Ascending aorta (tissue), 2 donors: ENCODE measurements at places on chromosomes 1 and 21.

- no peak for DNase-seq
These were observed 54.5 kb upstream of the RAP1A start for GRCh38 chr1:111565079-111565478.

- no peak for DNase-seq
These were observed 71.5 kb downstream of the MIS18A start for GRCh38 chr21:32207406-32207716.

GRCh38 chr1:24343412-24344089 lies 24.4 kb downstream of the GRHL3 start:
- DNase-seq: no peak

- no peak for DNase-seq
These were observed 13.6 kb upstream of the MAB21L3 start for GRCh38 chr1:116097626-116098025.

GRCh38 chr1:218513328-218513727 lies 168.2 kb downstream of the TGFB2 start:
- DNase-seq: no peak

GRCh38 chr1:223556414-223557129 lies 108.9 kb downstream of the CAPN8 start:
- DNase-seq: no peak

DNA sequence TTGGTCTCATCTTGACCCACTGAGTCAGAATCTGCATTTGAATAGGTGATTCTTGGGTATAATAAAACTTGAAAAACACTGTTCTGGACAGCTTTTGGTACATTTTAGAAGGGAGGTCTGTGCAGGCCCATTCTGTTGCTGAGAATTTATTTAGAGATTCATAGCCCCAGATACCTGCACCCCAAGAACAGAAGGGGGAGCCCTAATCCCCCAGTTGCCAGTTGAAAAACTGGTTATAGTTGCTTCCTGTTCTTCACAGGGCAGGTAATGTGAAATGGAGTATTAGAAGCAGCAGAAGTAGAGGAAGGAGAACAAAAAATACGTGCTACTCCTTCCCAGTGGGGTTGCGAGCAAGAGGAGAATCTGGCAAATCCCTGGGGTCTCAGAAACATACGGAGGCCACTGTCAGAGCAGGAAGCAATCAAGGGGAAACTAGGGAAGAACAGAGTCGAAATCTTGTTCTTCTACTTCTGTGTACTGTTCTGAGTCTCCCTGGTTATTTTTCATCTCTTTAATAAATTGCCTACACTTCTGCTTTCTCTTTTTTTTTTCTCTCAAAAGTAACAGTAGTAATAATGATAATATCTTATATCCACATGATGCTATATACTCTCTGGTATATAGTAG lies 4.6 kb upstream of the CLCA2 start:
- no peak for DNase-seq

DNA sequence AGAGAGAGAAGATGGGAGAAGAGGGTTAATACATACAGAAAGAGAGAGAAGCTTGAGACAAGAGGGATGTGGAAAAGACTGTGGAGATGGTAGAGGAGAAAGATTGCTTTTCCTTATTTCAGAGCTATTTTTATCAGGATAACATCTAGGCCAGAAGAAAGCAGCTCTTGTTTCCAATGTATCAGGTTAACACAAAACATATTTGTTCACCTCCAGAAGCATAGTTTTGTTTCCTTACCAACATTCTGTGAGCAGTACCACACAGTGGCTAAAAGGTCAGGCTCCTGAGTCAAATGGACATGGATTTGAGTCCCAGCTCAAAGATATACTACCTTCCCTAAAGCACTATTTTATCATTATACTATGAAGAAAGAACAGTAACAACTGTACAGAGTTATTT lies 185.5 kb downstream of the DUSP10 start:
- DNase-seq: no peak

DNA sequence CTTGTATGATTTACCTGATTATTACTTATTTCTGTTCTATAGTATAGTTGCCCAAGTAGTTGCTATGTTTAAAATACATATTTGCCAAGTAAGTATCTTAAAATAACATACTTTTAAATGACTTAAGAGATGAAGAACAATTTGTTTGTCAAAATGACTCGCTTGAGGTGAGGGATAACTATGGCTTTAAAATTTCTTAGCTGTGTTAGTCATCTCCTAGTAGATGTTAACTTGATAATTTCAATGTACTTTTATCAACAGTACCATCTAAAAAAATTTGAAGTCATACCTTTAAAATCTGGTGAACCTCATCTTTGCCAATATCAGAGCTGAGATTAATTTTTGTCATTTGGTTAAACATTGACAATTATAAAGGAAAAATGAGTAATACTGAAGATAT lies 37.7 kb downstream of the ODR4 start:
- DNase-seq: no peak

- no peak for DNase-seq
These were observed 59.2 kb upstream of the IVNS1ABP start for GRCh38 chr1:185376288-185376687.

GRCh38 chr1:185377831-185378230 lies 60.8 kb upstream of the IVNS1ABP start:
- no peak for DNase-seq

GRCh38 chr1:209651138-209651587 lies 1.1 kb downstream of the LAMB3 start:
- peak; percentile 83 for DNase-seq

DNA sequence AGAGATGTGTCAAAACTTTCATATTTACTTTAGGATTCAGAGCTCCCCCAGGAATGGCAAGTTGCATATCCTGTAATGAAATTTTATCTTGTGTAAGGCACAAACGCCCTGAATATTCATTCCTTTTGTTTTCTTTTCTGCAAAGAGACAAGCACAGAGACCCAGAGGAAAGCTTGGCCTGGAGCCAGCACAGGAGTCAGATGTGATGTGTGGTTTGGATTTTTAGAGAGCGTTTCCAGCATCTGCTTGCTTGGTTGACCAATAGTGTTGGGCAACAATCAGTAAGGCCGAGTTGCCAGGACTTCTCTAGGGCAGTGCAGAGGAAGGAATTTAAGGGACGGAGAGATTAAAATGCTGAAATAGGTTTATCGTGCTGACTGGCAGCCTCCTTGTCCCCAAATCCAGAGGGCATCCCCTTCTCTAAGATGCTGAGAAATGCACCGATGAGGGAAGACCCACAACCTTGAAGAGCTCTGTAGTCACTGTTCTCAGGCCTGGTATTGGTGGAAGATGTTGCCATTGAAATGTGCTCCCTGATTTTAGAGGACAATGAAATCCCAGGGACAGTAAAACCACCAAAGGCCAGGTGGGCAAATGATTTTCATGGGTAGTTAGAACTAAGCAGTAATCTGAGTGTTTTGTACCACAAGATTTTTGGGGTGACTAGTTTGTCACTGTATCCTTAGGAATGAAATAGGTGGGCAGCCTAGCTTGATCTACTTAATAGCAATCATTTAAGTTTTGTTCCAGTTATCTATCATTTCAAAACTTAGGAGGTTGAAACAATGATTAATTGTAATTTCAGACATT lies 37.9 kb upstream of the RHOU start:
- peak; percentile 12 for DNase-seq

DNA sequence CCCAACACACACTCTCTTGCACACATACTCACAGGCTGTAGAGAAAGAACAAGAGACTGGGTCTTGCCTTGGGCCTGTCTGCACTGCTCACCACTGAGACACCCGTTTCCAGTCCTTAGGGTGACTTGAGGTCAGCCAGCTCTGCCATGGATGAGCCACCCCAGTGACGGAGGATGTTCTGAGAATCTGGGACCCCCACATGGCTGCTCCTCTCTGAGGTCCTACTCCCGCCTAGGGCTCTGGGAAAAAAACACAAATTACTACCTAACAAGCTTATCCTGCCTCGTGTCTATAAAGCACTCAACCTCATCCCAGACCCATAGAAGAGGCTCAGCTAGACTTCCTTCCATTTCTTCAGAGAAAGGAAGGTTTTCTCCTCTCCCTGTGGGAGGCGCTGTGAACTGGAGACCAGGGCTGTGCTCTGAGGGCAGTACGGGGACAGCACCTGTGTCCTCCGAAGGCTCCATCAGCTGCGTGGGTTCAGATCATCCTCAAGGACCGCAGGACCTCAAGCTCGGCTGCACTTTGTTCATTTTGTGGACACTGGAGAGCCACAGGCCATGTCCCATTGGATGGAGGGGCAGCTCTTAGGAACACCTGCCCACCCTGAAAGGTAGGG lies 4.3 kb upstream of the CLEC20A start:
- DNase-seq: no peak

DNA sequence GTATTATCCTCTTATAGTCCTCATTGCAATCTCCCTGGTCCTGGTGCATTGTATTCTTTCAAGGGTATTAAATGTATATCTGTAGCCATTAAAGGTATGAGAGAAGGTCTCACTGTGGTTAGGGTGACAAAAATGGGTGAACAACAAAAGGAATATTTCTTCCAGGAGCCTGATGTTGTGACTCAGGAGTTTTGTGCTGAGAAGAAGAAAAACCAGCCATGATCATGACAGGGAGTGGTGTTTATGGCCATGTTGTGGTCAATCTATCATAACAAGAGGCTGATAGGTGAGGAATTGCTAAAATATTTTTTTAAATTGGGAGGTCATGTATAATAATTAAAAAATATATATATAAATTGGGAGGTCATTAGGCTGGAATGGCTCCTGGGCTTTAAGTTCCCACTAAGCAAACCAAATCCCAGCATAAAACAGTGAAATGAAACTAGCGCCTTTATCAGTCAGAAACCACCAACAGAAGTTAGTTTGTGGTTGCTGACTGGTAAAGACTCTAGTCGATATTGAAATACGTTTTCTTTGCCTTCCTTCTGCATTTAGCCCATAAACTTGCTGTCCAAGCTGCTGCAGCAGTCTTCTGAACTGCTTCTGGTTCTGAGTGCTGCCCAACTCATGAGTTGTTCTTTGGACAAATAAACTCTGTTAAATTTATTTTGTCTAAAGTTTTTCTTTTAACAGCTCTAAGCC lies 60.3 kb downstream of the TBX19 start:
- DNase-seq: no peak

- no peak for DNase-seq
These were observed 7.6 kb downstream of the LMNA start for GRCh38 chr1:156122086-156122485.

- no peak for DNase-seq
These were observed 36.2 kb downstream of the ACOT7 start for GRCh38 chr1:6357243-6357936.

DNA sequence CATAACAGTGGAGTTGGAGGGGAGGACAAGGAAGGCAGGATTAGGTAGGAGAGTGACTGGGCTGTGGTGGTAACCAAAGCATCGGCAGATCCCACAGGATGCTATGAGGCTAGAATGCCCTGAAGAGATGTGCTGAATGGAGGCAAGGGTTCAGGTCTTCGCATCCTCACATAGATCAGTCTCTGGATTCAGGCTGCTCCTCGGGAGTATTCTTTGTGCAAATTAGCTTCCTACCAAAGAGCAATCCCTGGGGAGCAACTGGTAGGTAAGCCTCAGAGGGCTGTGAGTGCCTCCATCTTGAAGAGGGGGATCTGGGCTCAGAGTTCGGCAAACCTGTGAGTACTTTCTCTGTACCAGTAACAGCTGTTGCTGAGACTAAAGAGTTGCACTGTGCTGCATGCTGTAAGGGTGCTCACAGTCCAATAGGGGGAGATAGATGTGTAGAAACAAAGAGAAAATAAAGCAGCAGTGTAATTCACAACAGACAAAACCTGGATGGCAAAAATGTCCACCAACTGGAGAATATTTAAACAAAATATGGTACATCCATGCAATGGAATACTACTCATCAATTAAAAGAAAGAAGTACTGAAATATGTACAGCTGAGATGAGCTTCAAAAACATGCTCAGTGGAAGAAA lies 322.4 kb upstream of the DEPDC1 start:
- DNase-seq: no peak

DNA sequence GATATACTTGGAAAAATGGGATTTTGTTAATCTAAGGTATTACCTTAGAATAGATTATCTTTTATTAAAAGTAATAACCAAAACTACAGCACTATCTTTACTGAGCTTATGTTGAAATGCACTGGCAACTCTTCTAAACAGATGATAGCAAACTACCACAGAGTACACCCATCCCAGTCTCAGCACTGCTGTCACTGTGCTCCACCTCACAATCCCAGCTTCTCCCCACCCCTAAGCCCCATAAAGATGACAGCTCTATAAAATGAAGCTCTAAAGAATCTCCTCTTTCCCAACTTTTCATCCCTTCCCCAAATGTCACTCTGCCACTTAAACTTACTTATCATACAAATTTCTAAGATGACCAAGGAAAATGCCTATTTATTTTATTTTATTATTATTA lies 6.4 kb downstream of the DSTYK start:
- no peak for DNase-seq

GRCh38 chr1:62621907-62622306 lies 24.6 kb downstream of the ANGPTL3 start:
- DNase-seq: no peak

- DNase-seq: no peak
These were observed 234.1 kb downstream of the NCAM2 start for GRCh38 chr21:21232320-21232719.

DNA sequence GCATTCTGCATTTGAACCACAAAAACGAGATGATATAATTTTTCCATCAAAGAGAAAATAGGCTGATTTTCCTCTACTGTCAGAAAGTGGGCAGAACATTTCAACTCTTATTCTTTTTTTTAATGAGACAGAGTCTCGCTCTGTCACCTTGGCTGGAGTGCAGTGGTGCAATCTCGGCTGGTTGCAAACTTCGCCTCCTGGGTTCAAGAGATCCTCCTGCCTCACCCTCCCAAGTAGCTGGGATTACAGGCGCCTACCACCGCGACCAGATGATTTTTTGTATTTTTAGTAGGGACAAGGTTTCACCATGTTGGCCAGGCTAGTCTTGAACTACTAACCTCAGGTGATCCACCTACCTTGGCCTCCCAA lies 11.6 kb downstream of the DSTYK start:
- no peak for DNase-seq

DNA sequence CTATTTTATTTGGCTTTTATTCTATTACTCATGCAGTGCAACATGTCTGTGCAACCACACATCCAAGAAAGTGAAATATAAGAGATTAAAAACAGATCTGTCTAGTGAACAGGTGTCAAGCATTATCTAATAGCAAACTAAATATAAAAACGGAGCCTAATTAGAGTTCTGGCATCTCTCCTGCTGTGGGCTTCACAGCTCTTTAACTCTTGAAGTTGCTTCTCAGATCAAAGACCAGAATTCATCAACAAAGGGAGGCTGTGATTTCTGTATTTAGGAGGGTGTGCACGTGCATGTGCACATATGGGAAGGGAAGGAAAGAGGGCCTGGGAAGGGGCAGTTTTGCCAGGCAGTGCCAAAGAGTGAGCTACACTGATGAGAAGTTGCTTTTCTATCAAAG lies 81.0 kb downstream of the MIS18A start:
- no peak for DNase-seq

- DNase-seq: no peak
These were observed 23.8 kb downstream of the SLC27A3 start for GRCh38 chr1:153799016-153799415.

DNA sequence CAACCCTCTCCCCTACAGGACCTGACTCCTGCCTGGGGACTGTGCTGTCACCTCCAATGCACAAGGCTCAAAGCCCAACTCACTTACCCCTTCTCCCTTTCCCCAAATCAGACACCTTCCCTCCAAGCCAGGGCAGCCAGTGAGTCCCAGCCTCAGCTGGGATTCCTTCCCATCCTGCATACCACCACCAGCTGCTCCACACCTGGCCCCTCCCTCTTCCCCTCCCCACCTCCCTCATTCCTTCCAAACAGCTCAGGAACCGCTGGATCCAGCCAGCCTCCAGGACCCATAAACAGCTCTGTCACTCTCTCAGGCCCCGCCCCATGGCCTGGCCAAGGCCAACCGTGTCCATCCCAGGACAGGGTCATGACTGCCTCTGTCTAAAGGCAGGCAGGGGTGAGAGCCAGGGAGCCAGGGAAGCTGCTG lies 41.4 kb downstream of the ACOT7 start:
- DNase-seq: no peak

GRCh38 chr1:227270554-227270953 lies 47.7 kb downstream of the CDC42BPA start:
- DNase-seq: no peak
